ENCODE measurements at places on chromosomes 2 and 18. TPM values are rescaled to one million over a fixed set of nuclear protein-coding genes. Genes with fewer than 3 reads are reported as not detected.

DNA sequence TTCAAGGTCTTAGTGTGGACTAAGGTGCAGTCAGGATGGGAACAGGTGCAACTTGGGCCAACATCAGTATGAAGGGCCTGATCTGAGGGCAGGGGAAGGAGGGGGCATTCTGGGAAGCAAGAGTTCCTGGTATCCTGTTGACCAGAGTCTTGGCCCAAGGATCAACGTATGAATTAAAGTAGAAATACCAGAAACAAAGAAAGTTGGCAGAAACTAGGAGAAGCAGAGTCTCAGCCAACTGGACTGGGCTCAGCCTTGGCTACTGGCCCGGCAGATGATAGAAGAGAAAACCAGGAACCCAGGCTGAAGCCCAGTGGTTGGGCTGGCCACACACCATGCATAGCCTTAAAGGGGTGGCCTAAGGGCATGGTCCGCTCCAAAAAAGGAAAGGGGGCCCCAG lies 2.3 kb downstream of the CETN1 start:
- DNase-seq = peak; percentile 82
- H3K27ac ChIP-seq = no peak overlapping the region
- peaks cover 19% of the 10 kb centered on the region for H3K4me1 ChIP-seq
- H3K4me3 ChIP-seq = no peak overlapping the region
- no peaks in the 10 kb centered on the region for H3K27me3 ChIP-seq

The ITPRIPL1 gene
- total RNA-seq = 4.4 TPM

GRCh38 chr18:55433648-55434047 lies 154.3 kb downstream of the TCF4 start:
- H3K27ac ChIP-seq = peak overlapping the region; percentile 56
- no peak for DNase-seq
- no peaks in the 10 kb centered on the region for H3K27me3 ChIP-seq

DNA sequence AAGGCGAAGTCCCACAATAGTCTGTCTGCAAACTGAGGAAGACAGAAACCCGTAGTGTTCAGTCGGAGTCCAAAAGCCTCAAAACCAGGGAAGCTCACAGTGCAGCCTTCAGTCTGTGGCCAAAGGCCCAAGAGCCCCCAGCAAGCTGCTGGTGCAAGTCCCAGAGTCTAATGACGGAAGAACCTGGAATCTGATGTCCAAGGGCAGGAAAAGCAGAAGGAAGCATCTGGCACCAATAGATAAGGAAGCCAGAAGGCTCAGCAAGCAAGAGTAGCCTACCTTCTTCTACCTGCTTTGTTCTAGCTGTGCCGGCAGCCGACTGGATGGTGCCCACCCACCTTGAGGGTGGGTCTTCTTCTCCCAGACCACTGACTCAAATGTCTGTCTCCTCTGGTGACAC lies 21.8 kb downstream of the CFAP210 start:
- H3K4me1 ChIP-seq = no peaks in the 10 kb centered on the region
- no peak for DNase-seq
- H3K4me3 ChIP-seq = no peak overlapping the region
- H3K36me3 ChIP-seq = no peaks in the 10 kb centered on the region
- H3K27ac ChIP-seq = no peak overlapping the region
- no peaks in the 10 kb centered on the region for H3K27me3 ChIP-seq

Measured in muscle of leg (tissue), 16 donors.